Upper lobe of left lung (tissue), 6 donors: ENCODE measurements at places on chromosomes 4 and X. TPM values are rescaled to one million over a fixed set of nuclear protein-coding genes. Genes with fewer than 3 reads are reported as not detected.

GRCh38 chr4:41601025-41601424, 63.1 kb downstream of the LIMCH1 start:
- H3K36me3 ChIP-seq, result no peaks in the 10 kb centered on the region
- peaks cover 20% of the 10 kb centered on the region for H3K4me1 ChIP-seq
- no peak for DNase-seq
- no peaks in the 10 kb centered on the region for H3K27me3 ChIP-seq
- no peak overlapping the region for H3K4me3 ChIP-seq

DNA sequence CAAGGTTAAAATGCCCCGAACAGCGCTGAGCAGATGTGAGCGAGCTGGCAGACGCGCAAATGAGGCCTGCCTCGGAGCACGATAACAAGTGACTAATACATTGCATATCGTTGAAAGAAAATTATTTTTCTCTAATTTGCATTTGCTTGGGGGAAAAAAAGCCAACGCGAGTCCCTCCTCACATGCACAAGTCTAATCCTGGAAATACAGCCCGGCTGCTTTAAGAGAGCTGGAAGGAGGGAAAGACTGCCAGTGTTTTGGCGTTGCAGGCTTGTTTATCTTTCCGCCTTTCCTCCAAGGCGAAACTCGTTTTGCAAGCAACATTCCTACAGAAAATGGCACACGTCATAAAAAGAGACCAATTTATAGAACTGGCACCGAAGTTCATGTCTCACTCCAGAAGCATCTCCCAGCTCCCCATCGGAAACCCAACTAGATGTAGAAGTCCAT, 12.6 kb downstream of the BCOR start:
- peaks cover 36% of the 10 kb centered on the region for H3K4me1 ChIP-seq
- no peak for DNase-seq
- no peaks in the 10 kb centered on the region for H3K36me3 ChIP-seq
- H3K27me3 ChIP-seq, result peaks cover 9% of the 10 kb centered on the region

GRCh38 chr4:61953386-61953785, 753.3 kb downstream of the ADGRL3 start:
- no peak overlapping the region for H3K27ac ChIP-seq
- H3K27me3 ChIP-seq, result no peaks in the 10 kb centered on the region
- no peaks in the 10 kb centered on the region for H3K4me1 ChIP-seq
- H3K4me3 ChIP-seq, result no peak overlapping the region

DNA sequence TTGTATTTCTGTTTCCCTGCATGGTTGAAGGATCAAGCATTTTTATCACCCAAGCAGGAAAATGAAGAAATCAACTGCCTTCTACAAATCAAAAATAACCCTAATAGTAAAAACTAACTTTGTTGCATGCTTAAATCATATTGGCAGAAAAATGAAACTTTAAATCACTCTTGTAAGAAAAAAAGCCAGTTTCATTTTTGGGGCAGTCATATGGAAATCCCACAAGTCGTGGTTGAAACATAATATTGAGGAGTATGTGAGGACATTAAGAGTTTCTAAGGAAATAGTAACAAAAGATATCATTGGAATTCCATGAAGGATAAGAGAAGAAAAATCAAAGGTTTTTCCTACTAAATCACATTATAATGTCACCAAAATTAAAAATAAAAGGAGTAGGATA, 8.4 kb downstream of the TEC start:
- no peak for DNase-seq
- no peak overlapping the region for H3K4me3 ChIP-seq
- no peaks in the 10 kb centered on the region for H3K36me3 ChIP-seq
- no peaks in the 10 kb centered on the region for H3K27me3 ChIP-seq
- H3K27ac ChIP-seq, result no peak overlapping the region

DNA sequence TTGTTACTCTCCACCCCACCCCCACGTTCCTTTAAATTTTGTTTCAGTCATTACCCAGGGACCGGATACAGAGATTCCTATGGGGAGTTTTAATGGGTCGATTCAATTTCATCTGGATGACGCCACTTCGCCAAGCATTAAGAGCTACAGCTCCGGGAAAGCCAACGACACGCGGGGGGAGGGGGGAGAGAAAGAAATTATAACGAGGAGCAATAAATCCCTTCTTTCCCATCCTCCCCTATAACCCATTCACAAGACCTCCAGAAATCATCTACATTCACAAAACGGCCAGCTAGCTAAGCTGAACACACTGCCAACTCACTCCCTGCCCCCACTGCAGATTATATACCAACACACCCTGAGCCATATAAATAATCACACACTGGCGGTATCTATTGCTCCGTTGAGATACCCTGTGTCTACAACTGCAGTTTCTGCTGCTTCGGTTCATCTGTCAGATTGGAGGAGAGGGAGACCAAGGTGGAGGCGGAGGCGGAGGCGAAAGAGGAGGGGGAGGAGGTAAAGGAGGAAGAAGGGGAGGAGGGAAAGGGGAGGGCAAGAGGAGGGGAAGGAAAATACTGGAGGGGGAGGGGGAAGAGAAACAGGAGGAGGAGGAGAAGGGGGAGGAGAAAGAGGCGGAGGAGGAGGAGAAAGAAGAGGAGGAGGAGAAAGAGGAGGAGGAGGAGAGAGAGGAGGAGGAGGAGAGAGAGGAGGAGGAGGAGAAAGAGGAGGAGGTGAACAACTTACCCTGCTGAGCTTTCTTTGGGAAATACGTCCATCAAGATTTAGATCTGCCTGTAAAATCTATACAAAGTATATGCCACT, 113.9 kb upstream of the VAMP7 start:
- no peaks in the 10 kb centered on the region for H3K4me1 ChIP-seq
- DNase-seq, result peak; percentile 2
- H3K4me3 ChIP-seq, result no peak overlapping the region
- peak overlapping the region; percentile 49 for H3K27ac ChIP-seq

GRCh38 chrX:40130207-40130606, 32.4 kb upstream of the BCOR start:
- no peak overlapping the region for H3K27ac ChIP-seq
- no peaks in the 10 kb centered on the region for H3K36me3 ChIP-seq
- no peaks in the 10 kb centered on the region for H3K4me1 ChIP-seq
- H3K4me3 ChIP-seq, result no peak overlapping the region

DNA sequence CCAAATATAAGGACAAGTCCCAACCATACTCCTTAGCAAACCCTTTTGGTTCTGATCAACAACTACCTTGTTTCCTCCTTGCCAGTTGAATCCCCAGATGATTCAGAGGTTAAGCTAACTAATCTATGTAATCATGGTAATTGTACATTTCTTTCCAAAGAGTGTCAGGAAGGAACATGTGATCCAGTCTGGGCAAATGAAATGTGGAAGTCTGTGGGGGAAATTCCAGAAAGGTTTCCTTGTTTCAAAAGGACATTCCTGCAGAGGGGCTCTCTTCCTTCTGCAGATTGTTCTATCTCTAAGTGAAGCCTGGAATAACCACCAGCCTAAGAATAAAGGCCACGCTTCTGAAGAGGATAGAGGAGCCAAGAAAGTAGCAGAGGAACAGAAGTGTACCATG, 7.0 kb downstream of the PRSS12 start:
- H3K27ac ChIP-seq, result no peak overlapping the region
- no peaks in the 10 kb centered on the region for H3K4me1 ChIP-seq
- H3K4me3 ChIP-seq, result no peak overlapping the region
- DNase-seq, result no peak
- H3K27me3 ChIP-seq, result no peaks in the 10 kb centered on the region

- DNase-seq, result no peak
- no peak overlapping the region for H3K4me3 ChIP-seq
- H3K36me3 ChIP-seq, result no peaks in the 10 kb centered on the region
- no peak overlapping the region for H3K27ac ChIP-seq
Measured at GRCh38 chrX:5672099-5672498, 556.6 kb downstream of the NLGN4X start.

DNA sequence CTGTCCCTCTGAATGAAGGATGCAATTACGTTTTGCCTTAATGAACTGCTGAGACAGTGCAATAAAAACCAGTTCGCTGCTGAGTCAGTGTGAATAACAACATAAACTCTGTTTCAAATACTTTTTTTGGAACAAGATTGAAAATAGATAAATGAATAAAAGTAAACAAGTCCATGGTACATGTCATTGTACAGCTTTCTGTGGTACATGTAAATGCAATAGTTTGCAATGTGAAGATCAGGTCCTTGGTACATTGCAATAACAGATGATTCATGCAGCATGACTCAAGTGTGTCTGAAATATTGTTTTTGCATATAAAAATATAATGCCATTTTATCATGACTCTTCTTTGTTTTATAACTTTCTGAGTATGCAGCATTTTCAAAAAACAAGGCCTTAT, 193.4 kb upstream of the PACRGL start:
- no peak overlapping the region for H3K4me3 ChIP-seq
- no peaks in the 10 kb centered on the region for H3K4me1 ChIP-seq
- H3K36me3 ChIP-seq, result no peaks in the 10 kb centered on the region

DNA sequence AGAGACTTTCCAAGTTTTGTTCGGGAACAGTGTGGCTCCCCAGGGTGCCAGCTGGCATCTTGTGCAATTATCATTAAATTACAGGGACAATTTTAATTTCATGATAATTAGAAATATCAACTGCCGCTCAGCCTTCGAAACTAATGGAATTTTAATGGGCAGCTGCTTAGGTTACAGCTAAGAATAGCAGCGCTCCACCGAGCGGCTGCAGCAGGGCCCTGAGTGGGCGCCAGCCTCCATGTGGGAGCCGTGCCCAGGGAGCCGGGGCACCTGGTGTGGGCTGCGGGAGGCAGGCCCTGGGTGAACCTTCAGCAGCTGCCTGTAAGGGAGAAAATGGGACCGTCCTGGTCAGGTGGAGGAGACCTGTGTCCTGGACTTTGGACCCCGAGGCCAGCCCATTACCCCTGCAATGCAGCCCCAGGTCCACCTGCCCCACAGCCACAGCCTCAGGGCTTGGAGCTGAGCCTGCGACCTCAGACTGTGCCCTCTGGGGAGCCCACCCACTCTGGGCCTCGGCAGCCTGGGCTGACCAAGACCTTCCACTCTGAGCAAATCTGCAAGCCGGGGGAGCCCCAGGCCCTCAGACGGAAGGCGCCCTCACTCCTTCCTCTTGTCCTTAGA, 21.1 kb downstream of the MSANTD1 start:
- H3K4me3 ChIP-seq, result no peak overlapping the region
- peak; percentile 67 for DNase-seq
- no peaks in the 10 kb centered on the region for H3K4me1 ChIP-seq

Gene MAGEC1
- not detected for total RNA-seq

Gene CACNA1F
- 4.0 TPM for total RNA-seq

Gene CNKSR2
- 4.0 TPM for total RNA-seq

Gene MAGEH1
- total RNA-seq, result 25.8 TPM
